ENCODE measurements at places on chromosomes 7 and 10.

DNA sequence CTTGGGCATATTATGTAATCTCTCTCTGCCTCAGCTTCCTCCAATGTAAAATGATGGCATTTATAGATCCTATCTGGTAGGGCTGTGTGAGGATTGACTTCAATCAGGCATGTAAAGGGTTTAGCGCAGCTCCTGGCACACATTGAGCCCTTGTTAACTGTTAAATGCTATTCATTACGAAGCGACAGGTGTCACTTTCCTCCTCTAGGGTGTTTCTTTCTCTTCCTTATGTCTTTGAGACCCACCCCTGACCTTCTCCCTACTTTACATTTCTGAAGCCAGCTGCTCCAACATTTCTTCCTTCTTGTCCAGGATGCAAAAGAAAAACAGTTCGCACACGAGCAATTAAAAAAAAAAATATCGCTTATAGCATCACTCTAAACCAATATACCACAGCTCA is 5.7 kb upstream of the R3HCC1L start:
- DNase-seq: peak; percentile 18

GRCh38 chr10:20596065-20596755 is 300.9 kb downstream of the NEBL start:
- no peak for DNase-seq

DNA sequence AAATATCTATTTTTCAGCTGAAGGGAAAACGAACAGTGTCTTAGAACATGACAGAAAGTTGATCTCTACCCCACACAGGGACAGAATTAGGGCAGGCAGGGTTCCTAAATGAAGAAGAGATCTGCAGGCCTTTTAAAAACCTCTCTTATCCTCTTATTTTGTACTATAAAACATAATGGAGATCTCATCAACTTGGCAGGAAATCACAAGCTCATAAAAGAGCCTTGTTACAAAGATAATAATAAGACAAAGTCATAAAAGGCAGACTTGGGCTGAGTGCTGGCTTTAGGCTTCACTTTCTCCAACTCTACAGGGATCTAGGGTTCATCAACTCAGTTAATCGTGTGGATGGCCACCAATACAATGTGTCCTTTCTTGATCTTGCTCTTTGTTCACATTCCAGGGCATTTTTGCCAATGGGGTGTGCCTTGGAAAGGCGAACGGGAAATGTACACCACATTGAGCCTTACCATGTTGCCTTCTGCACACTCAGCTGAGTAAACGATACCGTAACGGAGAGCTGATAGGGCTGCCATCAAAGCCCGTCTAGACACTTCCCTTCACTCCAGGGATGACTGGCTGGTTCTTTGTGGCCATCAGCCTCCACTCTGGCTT is 7.1 kb upstream of the TEX36 start:
- no peak for DNase-seq

GRCh38 chr10:63268798-63269503 is 135.8 kb downstream of the NRBF2 start:
- DNase-seq: peak; percentile 76

DNA sequence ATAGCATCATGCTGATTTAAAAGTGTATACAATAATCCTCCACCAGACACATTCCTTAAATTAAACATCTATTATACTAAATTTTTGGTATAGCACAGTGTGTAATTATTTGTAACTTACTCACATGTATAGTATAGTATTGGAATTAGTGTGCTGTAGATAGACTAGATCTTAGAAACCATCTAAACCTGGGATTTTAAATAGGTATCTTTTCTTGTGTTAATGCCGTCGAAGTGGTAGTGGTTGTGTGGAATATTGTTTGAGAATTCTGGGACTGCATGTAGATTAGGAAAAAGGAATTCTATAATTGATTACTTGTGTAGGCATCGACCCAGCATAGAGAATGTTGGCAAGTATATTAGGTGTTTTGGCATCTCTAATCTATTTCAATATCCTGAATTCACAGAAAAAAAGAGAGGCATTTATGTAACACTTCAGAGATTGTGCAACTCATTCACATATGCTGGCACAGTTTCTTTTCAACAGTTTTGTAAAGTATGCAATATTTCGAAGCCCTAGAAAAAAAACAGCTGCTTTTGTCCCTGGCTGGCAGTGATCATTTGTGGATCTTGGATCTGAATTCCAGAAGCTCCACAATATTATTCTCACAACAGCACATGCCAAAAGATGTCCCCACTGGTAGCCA is 145.5 kb upstream of the AGR3 start:
- DNase-seq: no peak

DNA sequence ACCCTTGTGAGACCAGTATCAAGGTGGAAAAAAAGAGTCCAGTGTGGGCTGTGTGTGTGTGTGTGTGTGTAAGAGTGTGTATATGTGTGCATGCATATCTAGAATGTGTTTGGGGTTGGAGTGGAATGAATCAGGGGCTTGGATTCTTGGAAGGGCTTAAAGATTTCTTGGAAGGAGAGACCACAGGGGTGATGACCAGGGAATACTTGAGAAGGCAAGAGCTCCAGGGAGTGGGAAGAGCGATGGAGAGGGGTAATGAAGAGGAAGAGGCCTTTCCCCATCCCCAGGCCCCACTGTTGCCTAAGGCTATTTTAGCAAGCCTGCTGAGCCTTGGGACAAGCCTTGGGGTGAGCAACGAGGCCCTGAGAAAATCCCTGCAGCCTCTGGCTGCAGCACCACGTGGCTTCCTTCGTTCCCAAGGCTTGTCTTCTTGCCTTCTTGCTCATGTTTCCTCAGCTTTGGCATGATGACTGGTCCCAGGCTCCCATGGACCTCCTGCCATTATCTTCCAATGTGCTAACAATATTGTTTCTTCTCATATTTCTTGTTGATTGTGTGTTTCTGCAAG is 663.4 kb downstream of the INHBA start:
- DNase-seq: no peak

GRCh38 chr10:23293973-23294590 is 50.5 kb downstream of the C10orf67 start:
- DNase-seq: no peak

DNA sequence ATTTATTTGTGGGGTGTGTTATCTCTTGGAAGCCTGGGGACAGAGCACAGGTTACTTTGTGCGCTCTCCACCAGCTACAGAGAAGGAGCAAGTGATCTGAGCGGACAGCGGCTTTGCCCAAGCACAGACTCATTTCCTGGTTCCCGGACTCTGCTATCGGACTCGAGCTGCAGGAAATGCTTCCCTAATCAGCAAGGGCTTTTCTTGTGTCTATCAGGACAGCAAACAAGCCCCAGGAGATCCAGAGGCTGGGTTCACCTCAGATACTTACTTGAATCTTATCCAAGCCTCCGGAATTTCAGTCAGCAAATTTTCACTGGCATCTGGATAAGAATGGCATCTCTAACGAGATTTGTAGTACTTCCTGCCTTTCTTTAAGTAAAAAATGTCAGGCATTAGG is 27.8 kb downstream of the MRC1 start:
- no peak for DNase-seq

DNA sequence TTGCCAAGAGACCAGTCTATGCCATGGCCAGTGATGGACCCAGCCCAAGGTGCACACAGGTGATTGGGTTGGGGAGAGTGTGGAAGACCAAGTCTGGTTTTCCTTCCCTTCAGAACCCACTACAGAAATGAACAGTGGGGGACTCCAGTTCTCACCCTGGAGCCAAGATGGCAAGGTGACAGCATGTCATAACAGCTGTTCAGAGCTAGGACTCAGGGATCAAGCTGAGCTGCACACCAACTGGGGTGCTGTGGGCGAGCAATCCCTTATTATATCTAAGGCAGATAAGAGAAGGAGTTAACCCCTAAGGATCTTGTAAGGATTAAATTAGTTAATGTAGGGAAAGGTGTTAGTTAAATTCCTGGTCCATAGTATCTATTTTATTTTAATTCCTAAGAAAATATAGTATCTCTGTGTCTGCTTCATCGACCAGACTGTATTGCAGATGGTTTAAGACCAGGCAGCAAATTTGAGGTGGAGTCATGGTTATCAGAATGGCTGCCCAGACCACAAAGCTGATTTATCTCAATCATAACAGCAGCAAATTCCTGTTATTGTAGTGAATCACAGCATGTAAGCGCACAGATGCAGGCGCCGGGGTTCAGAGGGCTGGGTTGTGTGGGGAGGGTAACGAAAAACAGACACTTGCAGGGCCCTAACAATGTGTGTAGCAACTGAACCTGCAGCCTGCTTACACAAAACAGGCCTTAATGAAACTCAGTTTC is 208.7 kb upstream of the ZNF32 start:
- DNase-seq: no peak

- DNase-seq: no peak
Measured at GRCh38 chr10:17219024-17219423, 9.0 kb upstream of the VIM start.

DNA sequence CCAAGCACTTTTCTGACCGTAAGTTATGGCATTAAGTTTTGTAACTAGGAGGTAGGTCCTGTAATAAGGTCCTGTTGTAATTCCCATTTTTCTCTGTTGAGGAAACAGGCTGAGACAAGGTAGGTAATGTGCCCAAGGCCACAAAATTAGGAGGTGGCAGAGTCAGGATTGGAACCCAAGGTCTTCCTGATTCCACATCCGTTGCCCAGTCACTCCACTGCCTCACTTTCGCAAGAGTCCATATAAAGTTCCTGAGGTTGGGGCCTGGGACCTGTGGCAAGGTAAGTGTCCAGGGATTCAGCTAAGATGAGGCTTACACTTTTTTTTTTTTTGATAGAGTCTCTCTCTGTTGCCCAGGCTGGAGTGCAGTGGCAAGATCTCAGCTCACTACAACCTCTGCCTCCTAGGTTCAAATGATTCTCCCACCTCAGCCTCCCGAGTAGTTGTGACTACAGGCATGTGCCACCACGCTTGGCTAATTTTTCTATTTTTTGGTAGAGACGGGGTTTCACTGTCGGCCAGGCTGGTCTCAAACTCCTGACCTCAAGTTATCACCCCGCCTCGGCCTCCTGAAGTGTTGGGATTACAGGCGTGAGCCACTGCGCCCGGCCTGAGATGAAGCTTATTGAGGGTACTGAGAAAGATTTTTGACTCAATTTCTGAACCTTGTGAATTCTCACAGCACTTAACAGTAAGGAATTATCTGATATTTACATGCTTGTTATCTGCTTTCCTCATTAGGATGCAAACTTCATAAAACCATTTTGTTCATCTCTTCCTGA is 20.3 kb upstream of the GNA12 start:
- DNase-seq: no peak

DNA sequence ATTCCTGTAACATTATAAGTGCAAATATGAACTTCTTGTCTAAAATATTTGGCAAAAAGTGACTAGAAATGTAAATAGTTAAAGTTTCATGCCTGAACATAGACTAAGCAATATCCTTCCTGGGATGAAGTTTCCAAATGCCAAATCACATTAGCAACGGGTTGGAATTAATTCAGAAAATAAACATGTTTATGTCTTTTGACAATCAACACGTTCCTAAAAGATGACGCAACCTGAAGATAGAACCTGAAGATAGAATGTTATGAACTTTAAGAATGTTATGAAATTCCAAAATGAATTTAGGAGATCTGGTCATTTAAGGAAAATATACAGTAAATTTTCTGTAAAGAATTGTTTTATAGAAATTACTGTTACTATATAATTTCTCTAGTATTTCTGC is 9.2 kb downstream of the LAMB4 start:
- no peak for DNase-seq

DNA sequence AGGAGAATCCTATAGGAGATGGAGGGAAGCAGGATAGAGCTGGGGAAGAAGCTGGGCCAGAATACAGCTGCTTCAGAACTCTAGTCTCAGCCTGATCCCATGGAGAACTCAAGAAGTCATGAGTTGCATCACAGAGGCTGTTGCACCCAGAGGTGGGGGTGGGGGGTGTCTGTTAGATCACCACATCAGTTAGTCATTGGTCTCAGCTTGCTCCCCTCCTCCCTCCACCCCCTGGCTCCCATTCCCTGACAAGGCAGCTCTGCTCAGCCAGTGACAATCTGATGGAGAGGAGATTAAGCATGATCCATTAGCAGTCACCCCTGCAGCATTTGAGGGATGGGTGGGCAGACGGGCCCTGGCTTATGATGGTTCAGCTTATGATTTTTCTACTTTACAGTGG is 58.4 kb upstream of the FGL2 start:
- no peak for DNase-seq

- no peak for DNase-seq
Measured at GRCh38 chr10:99531026-99531695, 1.6 kb upstream of the NKX2-3 start.

DNA sequence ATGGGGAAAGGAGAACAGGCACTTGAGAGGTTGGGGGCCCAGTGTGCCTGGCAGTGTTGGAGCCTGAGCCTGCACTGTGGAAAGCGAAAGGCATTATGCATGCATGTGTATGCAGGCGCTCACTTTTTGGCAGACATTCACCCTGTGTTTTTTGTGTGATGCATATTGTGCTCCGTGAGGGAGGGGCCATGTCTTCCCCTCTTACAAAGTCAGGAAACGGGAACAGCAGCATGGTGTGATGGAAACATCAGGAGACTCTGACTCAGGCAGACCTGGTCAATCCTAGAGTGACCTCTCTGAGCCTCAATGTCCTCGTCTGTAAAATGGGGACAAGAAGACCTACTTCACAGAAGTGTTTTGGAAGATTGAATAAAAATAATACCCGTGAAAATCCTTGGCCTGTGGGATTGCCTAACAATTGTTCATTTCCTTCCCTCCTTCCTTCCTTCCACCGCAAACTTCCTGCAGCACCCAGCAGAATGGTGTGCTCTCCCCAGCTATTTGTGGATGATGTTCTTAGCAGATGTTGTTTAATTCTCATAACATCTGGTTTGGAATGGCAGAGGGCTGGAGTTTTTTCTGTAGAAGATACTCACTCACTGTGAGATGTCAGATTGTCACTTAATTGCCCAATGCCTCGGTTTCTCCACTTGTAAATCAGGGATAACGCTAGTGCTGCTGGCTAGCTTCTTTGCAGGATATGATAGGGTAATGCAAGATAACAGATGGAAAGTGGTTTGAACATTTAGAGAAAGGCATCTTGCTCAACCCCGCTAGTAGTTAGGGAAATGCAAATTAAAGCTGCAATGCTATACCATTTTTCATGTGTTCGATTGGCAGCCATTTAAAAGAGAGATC is 39.8 kb downstream of the CDH23 start:
- DNase-seq: no peak

DNA sequence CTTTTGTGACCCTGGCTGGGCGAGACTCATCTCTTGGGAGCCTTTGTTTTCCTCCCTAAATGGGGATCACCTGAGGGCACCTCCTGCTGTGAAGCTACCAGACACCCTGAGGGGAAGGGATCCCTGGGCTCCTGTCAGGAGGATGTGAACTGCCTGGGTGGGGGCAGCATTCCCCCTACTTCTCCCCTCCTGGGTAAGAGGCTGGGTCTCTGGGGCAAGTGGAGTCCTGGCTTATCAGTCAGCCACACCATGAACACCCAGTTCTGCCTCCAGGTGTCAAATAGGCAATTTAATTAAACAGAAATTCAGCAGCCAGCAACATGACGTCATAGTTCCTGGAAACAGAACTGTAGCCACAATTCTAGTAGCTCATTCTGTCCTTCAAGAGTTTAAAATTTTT is 97.7 kb upstream of the RET start:
- DNase-seq: no peak

Data from NCI-H2171 (cell line).